ENCODE measurements at places on chromosomes 7 and 10.

DNA sequence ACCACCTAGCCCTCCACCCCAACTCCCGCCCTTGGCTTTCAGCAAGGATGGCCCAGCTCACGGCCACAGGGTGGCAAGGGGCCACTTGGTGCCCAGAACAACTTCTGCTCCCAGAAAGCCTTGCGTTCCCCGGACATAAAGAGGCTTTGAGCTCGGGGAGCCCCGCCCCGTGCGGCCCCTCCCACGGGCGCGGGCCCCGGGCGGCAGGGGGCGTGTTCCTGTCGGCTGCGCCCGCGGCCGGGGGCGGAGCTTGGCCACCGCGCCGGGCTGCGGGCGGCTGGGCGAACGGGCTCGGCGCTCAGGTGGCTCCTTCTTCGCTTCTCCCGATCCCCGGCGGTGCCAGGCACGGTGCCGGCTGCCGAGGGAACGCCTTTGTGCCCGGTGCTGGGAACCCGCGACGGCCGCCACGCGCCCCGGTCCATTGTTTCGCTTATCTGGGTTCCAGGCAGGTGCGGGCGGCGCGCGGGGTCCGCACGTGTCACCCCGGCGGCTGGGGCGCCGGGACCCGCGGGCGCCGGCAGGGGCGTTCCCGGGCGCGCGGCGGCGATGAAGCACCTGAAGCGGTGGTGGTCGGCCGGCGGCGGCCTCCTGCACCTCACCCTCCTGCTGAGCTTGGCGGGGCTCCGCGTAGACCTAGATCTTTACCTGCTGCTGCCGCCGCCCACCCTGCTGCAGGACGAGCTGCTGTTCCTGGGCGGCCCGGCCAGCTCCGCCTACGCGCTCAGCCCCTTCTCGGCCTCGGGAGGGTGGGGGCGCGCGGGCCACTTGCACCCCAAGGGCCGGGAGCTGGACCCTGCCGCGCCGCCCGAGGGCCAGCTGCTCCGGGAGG lies at the start of gene NFE2L3:
TSS of gene NFE2L3 (plus strand) at position 246 of the 829 bp plus-strand sequence. CDS start at position 547, 301 bp downstream.
- peak; percentile 96 for DNase-seq

DNA sequence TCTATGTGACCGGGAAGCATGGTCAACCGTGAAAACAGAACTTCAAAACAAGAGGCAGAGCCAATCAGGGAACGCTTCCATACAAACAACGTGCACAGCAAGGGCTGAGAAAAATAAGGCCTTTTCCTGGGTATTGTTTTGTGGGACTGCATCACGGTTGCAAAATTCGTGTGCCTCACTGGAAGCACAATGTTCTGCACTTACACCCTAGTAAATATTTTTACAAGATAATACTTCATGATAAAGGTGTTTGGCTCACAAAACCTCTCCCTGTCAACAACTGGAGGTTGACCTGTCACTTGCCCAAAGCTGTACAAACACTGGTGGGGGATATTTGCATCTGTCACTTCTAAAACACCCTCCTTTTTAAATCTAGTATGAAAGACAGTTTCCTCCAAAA lies 37.0 kb downstream of the KLF6 start:
- no peak for DNase-seq

- no peak for DNase-seq
These were observed 26.7 kb upstream of the BMPR1A start for GRCh38 chr10:86729677-86730076.

DNA sequence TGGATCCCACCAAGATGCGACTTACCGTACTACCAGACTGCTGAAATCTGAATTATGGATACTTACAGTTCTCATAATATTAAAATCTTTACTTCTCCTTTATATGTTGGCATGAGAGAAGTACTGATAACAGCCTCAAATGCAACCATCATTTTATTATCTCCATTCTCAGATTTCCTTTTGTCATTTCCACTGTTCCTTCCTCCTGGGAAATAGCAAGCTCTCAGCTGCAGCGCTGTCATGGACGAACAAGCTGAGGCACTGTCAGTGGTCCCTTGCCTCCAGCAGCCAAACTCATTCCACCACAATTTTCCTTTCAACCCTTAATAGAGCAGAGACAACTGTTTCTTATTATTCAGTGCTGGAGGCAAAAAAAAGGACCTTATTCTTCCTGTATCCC lies 478.4 kb downstream of the ARL4A start:
- DNase-seq, result no peak

GRCh38 chr10:95787447-95787846 lies 31.5 kb downstream of the ENTPD1 start:
- DNase-seq, result no peak

- no peak for DNase-seq
These were observed 478 bp upstream of the ZNF22 start for GRCh38 chr10:45000138-45000751.

DNA sequence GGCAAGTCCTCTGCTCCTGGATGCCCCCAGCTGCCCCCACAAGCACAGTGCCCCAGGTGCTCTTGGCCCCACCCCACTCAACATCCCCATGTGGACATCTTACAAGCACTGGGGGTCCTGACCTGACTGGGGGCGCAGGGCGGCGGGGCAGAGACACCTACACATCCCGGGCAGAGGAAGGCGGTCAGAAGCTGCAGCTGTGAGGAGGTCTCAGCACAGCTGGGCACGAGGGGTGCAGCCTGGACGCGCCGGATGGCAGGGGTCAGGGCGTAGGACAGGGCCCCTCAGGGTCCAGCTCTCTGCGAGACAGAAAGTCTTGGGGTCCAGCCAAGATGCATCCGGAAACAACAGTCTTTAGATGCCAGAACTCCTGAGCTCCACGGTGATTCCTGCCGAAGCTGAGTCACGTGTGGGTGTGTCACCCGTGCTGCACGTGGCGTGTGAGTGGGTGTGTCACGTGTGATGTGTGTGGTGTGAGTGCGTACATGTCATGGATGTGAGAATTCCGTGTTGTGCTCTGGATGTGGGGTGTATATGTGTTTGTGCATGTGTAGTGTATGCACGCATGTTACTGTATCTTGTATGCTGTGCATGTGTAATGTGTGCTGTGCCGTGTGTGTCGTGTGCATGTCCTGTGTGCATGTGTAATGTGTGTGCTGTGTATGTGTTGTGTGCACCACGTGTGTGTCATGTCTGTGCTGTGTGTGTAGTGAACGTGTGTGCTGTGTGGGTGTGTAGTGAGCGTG lies 5.1 kb downstream of the VENTX start:
- DNase-seq, result no peak

DNA sequence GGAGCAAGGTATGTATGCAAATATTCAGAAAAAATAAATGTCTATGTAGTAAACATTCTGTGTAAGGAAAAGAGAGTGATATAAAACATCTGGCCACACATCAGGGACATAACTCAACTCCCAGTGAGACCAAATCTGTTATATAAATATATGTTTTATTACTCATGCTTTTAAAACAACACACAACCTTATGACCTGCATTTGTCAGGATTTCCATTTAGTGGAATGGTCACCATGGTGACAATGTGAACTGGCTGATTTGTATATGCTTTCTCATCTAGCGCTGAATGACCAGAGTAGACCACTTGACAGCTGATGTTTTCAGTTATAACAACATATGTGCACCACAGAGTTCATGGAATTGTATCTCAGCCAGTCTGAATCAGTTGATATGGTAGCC lies 551.7 kb downstream of the HTR7 start:
- DNase-seq, result no peak

DNA sequence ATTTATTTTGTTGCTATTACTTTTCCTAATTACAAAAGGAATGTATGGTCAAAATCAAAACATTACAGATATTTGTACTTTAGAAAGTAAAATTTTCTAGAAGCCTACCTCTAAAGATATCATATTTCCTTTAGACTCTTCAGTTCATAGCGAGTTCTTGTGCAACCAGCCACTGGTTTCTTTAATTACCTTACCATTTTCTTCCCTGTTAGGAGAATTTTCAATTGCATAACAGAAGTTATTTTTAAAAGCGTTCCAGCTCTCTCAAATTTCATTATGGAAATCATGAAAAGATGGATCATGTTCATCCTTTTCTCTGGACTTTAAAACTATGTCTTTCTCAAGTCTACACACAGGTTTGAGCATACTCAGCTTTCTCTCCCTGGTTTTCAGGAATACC lies 5.0 kb upstream of the TRUB1 start:
- DNase-seq, result no peak

DNA sequence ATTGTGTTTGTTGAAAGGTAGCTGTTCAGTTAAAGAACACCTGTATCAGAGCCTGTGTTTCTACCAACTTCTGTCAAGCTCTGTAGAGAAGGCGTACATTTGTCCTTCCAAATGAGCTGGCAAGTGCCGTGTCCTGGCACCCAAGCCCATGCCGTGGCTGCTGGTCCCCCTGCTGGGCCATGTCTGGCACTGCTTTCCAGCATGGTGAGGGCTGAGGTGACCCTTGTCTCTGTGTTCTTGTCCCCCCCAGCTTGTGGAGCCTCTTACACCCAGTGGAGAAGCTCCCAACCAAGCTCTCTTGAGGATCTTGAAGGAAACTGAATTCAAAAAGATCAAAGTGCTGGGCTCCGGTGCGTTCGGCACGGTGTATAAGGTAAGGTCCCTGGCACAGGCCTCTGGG lies 154.9 kb downstream of the EGFR start:
- peak; percentile 30 for DNase-seq

DNA sequence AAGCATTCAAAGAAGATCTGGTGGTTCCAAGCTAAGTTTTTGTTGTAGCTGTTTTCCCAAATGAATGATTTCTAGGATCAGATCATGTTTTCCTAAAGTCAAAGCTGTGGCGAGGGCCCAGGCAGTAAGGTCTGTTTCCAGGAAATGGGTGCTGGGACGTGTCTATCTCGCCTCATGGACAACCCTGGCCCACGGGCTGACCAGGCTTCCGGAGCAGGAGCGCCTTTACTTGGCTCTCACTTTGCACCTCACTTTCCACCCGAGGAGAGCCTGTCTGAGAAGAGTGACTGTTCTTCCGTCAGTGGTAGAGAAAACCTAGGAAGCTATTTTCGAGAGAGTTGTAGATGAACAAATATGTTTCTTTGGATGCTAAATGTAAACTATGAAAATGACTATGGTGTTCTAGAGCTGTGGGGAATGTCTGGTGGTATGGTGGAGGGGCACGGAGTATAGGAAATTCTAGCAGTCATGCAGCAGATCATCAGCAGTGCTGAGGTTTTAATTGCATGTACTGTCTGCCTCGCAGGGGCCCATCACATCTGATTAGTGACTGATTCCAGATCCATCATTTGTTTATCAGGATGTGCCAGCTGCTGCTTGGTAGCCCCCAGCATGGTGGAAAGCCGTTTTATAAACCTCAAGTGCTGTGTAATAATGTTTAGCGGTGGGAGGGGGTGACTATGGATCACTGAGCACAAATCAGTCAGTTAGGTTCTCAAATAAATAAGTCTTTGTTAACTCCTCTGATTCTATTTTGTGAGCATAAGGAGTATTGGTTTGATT lies 66.6 kb downstream of the VWC2 start:
- no peak for DNase-seq

GRCh38 chr7:107592361-107593024 lies 12.4 kb downstream of the BCAP29 start:
- DNase-seq, result no peak

GRCh38 chr7:32890010-32890792 lies 1.4 kb downstream of the KBTBD2 start:
- DNase-seq, result no peak

- no peak for DNase-seq
These were observed 19.1 kb downstream of the BET1 start for GRCh38 chr7:93985101-93985500.

All from spleen (tissue), 13 donors.